DMS79 treated with DMSO at 0.1 percent for 48 hours (cell line): ENCODE measurements at places on chromosomes 2 and 18.
A peak's percentile ranks its signal among the peaks of the same experiment; 100 is the strongest.

DNA sequence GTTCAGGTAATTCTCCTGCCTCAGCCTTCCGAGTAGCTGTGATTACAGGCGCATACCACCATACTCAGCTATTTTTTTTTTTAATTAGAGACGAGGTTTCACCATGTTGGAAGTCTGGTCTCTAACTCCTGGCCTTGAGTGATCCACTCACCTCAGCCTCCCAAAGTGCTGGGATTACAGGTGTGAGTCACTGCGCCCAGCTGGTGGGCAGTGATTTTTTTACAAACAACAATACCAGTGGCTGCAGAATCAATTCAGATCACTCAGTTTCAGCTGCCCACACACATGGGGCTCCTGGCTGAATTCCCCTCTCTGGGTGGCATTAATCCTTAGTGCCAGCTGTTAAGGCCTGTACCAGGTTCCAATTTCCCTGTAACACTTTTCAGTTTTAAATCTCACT lies 13.3 kb upstream of the CYRIA start:
- DNase-seq = no peak

GRCh38 chr2:28613633-28614501 lies 118.0 kb downstream of the PLB1 start:
- peak; percentile 92 for DNase-seq

GRCh38 chr2:23912054-23912453 lies 14.9 kb downstream of the ATAD2B start:
- DNase-seq = no peak

GRCh38 chr2:73823916-73824523 lies 4.7 kb upstream of the STAMBP start:
- DNase-seq = peak; percentile 66

- no peak for DNase-seq
Measured at GRCh38 chr2:190668892-190669291, 20.0 kb downstream of the NAB1 start.

DNA sequence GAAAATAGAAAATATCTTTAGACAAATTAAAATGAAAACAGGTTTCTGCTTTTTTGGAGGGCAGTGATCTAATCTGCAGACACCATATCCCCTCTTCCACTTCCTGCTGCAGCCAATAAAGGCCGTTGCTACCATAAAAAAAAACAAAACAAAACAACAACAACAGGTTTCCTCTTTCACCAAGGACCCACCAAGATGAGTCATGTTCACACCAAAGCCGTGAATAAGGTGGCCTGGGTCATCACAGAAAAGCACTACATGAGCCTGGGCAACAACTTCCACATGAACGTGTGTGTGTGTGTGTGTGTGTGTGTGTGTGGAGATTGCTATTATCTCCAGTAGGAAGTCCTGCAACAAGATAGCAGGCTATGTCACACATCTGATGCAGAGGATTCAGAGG lies 24.8 kb upstream of the TFCP2L1 start:
- no peak for DNase-seq

- no peak for DNase-seq
Measured at GRCh38 chr18:31649978-31650719, 34.2 kb downstream of the B4GALT6 start.

GRCh38 chr18:50857694-50858093 lies 21.2 kb upstream of the ME2 start:
- no peak for DNase-seq

DNA sequence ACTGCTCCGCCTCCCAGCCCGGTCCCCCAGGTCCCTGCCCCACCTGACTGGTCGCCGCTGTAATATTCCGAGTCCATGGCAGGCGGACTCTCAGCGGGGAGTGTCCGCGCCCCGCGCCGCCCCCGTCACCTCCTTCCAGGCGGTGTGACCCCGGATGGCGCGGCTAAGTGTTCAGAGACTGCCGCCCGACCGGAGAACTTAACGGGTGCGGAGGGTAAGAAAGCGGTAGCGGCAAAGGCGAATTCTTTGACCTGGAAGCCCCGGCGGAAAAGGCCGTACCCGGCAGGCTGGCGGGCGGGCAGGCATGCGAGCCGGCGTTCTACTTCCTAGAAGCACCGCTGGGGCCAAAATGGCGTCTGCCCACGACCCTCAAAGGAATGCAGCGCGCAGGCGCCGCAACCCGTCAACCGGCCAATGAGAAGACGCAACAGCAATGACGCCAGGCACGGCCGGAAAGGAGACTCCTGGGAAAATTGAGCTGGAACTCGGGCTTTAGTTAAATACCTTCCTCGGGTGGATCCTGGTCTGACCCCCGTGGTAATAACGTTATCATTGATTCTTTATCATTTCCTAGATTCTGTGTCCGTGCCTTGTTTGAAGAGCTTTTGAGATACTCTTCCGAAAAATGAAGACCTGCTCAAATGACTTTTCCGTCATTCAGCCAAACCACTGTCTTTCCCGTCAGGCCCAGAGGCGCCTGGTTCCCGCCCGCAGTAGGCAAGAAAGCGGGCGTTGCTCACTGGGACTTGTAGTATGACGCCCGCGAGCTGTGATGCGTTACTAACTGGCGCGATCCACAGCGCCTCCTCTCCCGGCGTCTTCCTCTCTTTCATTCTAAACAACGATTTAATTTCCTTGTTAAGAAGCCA lies at the start of gene IWS1:
Gene IWS1 (minus strand): TSS at position 358 of the 869 bp plus-strand sequence. CDS start 281 bp downstream, at position 77.
- peak; percentile 95 for DNase-seq

- DNase-seq = no peak
Measured at GRCh38 chr2:207137596-207138337, 28.0 kb downstream of the KLF7 start.

- no peak for DNase-seq
Measured at GRCh38 chr2:109645412-109646184, 31.4 kb downstream of the SOWAHC start.

GRCh38 chr2:127143841-127144782 lies 37.2 kb upstream of the BIN1 start:
- DNase-seq = no peak

GRCh38 chr18:33578518-33579348 lies 714 bp downstream of the ASXL3 start:
- DNase-seq = peak; percentile 72

DNA sequence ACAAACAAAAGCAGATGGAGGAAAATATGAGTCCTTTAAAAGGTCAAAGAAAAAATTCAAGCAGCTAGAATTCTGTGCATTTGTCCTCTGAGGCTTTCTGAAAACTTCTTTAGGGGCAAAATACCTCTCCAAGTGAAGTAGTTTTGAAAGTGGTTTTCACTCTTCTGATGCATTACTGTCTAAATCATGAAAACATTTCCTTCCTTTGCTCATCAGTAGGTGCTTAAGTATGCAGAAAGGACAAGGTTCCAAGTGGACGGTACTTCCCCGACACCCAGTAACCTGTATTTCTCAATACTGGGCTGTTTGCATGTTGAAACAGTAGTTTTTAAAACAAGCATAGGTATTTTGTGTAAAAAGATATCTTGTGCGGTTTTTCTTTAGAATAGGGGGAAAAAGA lies 189.1 kb upstream of the ERBB4 start:
- no peak for DNase-seq

DNA sequence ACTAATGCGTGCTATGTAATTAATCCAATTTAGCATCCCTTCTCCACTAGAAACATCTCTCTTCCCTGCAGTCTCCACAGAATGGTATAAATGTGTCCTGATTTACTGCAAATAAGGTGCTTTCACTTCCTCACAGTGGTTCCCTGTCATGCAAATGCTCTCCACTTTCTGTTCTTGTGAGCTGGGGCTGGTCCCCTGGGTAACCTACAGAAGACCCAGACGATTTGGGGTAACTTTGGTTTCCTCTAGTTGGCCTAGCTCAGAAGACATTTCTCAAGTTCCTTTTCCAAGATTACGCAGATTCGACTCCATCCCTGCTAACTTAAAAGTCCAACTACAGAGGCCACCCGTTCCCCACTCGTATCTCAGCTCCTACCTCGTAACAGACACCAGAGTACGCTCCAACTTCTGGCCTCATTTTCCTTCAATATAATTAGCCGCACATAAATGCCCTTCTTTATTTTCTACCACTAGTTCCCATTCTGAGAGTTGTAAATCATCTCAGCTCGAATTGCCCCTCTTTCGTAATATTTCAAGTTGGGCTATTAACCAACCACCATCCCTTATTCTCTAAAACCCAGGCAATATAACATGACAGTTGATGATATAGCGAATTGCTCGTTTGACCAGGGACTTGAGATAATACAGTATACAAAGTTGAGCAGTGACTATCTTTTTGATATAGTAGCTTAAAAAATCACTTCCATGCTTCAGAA lies 28.8 kb upstream of the NEDD4L start:
- no peak for DNase-seq

- peak; percentile 91 for DNase-seq
Measured at GRCh38 chr2:150166313-150167051, 321.0 kb downstream of the RND3 start.

DNA sequence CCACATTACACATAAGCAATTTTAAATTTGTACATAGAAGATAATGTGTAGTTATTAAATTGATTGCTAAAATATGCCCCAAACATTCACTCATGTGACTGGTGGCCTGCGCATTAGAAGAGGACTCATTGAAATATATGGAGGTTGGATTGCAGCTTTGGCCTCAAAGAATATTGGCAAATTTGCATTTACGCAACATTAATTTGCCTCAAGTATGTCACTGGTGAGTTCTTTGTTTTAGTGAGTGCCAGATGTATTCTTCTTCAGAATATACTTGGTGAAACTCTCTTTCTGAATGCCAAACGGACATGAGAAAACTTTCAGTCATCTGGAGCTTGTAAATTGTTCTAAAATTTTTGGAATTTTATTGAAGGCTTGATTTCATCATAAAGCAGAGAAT lies 5.9 kb upstream of the EFEMP1 start:
- no peak for DNase-seq

- no peak for DNase-seq
Measured at GRCh38 chr2:106095478-106096298, 98.4 kb downstream of the UXS1 start.

DNA sequence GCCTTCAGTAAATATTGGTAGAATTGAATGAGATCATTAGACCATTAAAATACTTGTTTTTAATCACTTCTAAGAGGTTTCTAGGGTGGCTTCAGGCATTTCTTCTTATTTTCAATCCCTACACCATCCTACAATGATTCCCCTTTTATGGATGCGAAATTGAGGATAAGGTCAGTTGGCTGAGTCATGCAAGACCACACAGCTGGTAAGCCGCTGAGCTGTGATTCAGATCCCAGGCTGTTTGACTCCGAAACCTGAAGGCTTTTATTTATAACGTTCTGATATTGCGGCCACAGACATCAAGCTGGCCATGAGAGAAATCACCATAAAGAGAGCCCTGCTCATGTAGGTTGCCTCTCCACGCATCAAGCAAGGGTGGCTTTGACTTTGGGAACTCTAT lies 133.4 kb downstream of the VAPA start:
- no peak for DNase-seq

DNA sequence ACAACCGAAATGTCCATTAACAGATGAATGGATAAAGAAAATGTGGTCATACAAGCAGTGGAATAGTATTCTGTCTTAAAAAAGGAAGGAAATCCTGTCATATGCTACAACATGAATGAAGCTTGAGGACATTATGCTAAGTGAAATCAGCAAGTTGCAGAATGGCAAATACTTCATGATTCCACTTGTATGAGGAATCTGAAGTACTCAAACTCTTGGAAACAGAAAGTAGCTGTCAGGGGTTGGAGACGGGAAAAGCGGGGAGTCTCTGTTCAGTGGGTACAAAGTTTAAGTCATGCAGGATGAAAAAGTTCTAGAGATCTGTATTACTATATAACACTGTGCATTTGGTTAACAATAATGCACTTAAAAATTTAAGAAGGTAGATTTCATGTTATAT lies 209.0 kb upstream of the SIX2 start:
- no peak for DNase-seq

- no peak for DNase-seq
Measured at GRCh38 chr2:11748861-11749645, 2.6 kb downstream of the LPIN1 start.

- no peak for DNase-seq
Measured at GRCh38 chr2:226693521-226693920, 106.1 kb downstream of the IRS1 start.

GRCh38 chr18:59689756-59690155 lies 7.5 kb downstream of the CCBE1 start:
- DNase-seq = no peak

DNA sequence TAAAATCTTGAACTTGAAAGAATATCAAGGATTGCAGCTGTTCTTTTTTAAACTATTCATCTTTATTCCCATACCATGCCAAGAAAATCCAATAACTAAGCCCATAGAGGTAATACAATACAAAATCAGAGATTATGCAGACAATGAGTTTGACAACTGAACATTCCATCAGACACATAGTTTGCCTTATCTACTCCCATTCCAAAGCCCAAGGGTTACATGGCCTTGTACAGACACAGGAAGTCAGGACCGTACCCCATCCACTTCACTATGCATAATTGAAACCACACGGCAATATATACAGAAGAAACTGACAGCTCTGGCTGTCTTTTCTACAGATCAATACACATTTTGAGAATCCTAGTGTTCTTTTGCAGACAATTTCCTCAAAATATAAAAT lies 181.3 kb downstream of the TMX3 start:
- DNase-seq = no peak

DNA sequence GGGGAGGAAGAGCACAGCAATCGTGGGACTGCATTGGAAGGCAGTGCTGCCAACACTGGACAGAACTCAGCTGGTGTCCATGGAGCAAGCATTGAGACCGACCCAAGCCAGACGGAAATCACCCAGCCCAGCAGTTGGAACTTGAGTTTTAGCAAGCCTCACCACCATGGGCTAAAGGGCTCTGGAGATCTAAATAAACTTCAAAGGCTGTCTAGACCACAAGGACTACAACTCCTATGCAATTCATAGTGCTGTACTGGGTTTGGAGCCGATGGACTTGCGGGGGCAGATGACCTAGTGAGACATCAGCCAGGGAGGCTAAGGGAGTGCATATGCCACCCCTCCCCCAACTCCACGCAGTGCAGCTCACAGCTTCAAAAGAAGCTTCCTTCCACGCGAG lies 243.6 kb upstream of the SLC39A10 start:
- DNase-seq = no peak

GRCh38 chr2:194566907-194567660 lies 1089.9 kb upstream of the SLC39A10 start:
- DNase-seq = no peak

- no peak for DNase-seq
Measured at GRCh38 chr2:55425431-55425831, 5.8 kb upstream of the CCDC88A start.

DNA sequence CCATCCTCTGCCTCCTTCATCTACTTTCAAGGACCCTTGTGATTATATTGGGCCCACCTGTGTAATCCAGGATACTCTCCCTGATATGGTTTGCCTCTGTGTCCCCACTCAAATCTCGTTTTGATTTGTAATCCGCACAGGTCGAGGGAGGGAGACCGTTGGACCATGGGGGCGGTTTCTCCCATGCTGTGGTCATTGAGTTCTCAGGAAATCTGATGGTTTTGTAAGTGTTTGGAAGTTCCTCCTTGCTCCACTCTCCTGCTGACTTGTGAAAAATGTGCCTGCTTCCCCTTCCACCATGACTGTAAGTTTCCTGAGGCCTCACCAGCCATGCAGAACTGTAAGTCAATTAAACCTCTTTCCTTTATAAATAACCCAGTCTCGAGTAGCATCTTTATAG lies 42.0 kb upstream of the EML6 start:
- no peak for DNase-seq
